ENCODE measurements at places on chromosomes 4 and X.

- DNase-seq = no peak
Observed at GRCh38 chr4:22478426-22478825, 37.4 kb downstream of the ADGRA3 start.

DNA sequence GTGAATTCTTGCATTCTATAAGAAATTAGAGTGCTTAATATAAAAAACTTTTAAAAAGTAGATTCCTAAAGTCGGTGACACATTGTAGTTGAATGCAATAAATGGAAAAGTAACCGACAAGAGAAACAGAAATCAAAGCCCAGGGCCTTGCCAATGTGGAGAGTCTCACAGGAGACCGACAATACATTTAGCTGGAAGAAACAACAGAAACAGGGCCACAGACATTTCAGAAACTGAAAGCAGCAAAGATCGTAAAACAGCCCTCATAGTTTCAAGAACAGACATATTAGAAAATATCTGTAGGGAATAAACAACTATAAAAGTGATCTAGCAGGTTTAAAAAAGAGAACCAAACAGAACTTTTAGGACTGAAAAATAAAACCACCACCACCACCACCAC lies 49.5 kb downstream of the STAP1 start:
- DNase-seq = no peak

DNA sequence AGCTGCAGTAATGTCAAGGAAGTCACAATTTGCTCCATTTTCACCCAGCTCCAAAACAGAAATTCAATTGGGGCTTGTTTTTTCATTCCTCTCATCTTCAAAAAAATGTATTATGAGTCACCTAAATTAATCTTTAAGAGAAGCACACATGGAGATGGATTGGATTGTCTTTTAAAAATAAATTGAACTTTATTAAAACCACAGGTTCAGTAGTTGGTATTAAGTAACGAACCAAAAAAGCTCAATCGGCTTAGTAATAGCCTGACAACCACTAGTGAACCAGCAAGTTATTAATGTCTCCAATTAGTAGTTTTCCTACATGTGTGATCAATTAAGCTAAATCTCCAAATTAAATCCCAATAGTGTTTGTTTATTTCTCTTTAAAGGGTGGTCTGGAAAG lies 283.5 kb upstream of the GIMD1 start:
- no peak for DNase-seq

DNA sequence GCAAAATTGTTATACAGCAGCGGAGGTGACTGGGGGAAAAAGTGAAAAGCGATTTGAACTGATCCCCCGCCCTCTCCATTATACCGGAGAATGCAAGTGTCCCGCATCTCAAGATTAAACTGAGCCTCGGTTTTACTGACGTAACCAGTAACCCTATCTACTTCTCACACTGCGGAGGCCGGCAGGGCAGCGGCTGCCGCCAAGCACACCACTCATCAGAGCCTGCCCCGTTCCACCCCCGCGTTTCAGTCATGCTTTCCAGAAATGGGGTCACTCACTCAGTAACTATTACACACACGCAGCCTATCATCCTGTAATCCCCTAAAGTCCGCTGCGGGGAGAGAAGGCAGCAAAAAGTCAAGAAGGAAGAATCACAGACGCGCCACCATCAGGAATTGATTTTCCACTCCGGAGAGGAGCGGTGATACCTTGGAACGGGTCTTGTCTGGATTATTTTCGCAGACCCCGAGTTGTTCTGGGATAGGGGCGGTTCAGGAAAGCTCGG lies 1.4 kb downstream of the RPS6KA3 start:
- DNase-seq = no peak

DNA sequence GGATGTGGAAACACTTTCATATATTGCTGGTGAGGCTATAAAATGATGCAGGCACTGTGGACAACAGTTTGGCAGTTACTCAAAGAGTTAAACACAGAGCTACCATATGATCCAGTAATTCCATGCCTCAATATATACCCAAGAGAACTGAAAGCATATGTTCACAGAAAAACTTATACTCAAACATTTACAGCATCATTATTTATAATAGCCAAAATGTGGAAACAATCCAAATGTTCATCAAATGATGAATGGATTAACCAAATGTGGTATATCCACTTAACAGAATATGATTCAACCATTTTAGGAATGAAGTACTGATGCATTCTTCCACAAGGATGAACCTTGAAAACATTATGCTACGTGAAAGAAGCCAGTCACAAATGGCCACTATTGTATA lies 603.8 kb downstream of the IQCM start:
- DNase-seq = no peak

GRCh38 chrX:77749695-77750094 lies 36.3 kb downstream of the ATRX start:
- DNase-seq = no peak

DNA sequence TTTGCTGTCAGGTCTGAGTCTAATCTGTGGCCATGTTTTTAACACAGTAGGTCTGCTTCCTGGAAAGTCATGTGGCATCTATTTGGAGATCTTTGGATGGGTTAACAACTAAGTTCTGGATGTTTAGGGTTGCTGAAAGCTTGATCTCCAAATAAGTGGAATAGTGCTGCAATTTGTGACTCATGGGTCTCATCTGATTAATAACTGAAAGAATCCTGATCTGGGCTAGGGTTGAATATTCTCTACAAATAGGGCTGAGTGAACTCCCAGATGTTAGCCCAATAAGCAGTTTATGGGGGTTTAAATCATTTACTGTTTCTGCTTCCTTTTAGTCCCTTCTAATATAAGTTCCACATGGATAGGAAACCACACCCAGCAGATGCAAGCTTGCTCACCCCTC lies 23.1 kb downstream of the CT47C1 start:
- DNase-seq = no peak

DNA sequence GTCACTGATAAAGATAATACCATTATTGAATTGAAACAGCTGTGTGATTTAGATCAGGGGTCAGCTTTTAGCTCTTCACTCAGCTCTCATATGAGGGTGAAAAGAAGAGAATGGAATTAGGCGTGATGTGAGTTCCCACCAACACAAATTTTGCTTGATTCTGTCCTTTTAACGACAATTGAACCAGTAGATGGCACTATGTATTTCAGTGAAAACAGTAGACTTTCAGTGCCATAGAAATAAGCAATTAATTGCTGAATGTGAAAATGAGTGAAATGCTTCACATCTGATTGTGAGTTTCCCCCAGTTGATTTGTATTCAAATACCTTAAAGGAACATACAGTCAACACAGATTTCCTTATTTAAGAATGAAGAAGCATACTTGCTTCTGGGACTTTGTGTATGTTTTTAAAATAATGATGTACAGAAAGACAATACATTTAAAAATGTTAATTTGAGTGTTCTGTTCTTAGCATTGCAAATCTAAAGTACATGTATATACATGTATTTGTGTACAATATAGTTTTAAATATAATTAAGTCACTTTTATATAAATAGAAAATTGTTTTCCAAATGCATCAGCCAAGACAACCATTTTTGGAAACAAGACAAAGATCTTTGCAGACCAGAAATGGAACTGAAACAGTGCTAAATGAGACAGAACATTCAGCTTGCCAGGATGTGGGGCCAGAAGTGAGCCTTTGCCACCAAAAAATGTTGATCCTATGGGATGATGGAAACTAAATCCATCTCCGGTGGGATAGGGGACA lies 178.8 kb downstream of the SNCA start:
- DNase-seq = peak; percentile 30

DNA sequence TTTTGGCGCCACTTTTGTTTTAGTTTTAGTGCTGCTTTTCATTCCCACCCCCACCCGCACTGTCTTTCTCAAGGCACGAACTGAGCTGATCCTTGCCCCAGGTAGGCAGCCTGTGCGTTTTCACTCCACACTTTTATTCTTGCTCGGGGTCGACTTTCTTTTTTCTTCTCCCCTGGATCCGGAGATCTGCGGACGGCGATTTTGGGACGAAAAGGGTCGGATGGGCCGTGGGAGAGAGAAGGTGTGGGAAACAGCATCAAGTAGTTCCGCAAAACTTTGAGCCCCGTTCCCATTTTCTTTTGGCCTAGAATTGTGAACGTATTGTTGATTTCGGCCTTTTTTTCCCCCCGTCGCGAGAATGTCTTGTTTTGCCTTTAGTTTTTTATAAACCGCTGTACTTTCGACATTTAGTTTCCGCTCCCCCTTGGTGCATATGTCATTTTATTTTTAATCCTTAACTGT lies 531 bp downstream of the STAG2 start:
- no peak for DNase-seq

GRCh38 chr4:165464813-165465381 lies 86.1 kb downstream of the CPE start:
- DNase-seq = peak; percentile 42

DNA sequence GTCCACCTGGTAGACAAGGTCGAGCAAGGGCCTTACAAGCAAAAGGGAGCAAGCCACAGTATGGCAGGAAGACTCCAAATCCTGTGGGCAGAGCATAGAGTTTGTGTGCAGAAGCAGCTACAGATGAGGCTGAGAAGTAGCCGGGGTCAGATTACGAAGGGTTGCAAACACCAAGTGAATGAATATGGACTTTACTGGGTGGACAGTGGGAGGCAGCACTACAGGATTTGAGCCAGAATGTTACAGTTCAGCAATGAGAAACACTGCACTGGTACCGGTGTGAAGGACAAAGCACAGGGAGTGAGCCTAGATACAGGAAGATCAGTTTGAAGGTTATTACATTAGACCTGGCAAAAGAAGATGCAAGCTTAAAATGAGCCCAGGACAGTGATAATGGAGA lies 46.1 kb upstream of the HOPX start:
- no peak for DNase-seq

- no peak for DNase-seq
Observed at GRCh38 chrX:3711331-3711917, 2.0 kb downstream of the PRKX start.

- DNase-seq = no peak
Observed at GRCh38 chr4:15688051-15688450, 6.4 kb downstream of the FAM200B start.

GRCh38 chr4:3255611-3256186 lies 6.7 kb downstream of the MSANTD1 start:
- no peak for DNase-seq

DNA sequence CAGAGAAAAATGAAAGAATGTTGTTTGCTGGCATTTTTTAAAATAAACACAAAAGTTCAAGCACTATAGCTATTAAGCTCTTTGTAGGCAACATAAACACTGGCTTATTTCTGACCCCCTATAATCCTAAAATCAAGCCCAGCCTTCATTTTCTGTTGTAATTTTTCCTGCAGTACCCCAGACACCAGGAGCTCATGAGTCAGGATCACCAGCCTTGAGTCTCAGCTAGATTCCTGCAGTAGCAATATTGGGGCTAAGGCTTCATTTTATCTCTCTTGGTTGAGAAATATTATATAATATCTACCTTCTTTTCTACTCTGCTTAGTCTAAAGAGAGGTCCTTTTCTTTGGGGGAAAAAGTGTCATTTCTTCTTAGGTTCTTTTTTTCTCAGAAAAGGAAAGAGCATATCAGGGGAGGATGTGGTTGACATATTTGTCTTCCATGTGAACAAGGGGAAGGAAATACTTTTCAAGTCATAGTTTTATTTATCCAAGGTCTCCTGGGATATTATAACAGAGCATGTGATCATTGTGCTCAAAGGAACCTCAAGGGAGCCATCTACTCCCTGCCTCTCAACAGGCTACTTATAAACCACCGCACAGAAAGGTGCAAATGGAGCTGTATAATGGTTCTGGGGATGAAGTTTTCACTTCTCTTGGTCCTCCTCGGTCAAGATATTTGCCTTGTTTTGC lies 678.3 kb upstream of the NR3C2 start:
- DNase-seq = no peak

DNA sequence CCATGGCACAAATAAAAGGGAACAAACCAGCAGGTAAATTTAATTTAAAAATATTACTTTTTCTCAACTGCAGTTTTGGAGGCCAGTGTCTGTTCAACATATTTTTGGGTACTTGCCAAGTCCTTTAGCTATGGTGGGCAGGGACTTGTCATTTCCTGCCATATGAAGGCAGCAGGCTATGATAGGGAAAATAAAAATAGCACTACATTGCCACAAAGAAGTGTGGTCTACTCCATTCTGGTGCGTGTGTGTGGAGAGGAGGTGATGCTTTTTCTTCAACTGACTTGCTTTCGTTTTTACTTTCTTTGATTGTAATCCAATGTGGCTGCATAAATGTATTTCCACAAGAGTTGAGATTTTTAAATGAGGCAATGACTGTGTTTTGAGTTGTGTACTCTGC lies 17.2 kb downstream of the GPR174 start:
- no peak for DNase-seq

- DNase-seq = no peak
Observed at GRCh38 chr4:107896158-107896645, 35.1 kb upstream of the CYP2U1 start.

- no peak for DNase-seq
Observed at GRCh38 chr4:186294160-186294559, 28.2 kb downstream of the F11 start.

- no peak for DNase-seq
Observed at GRCh38 chr4:99965674-99966350, 15.7 kb upstream of the H2AZ1 start.

DNA sequence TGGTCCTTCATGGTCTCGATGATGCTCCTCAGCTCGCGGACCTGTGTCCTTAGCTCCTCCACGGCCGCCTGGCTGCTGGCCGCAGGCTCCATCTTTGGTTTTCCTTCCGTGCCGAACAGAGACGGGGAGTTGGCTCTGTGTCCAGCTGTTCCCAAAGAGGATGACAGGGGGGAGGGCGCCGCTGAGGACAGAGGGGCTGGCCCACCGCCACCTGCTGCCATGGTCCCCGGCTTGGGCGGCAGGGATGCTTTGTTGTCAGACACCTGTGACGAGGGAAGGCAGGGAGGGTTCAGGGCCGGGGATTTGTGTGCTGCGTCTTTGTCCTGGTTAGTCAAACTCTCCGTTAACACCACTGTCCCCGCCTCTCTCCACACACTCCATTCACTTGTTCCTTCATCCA lies 26.6 kb upstream of the MAP3K15 start:
- DNase-seq = no peak

Measured in putamen (tissue), 1 donor.